ENCODE measurements at places on chromosomes 4 and X.

- no peak for DNase-seq
These were observed 205.2 kb downstream of the SOWAHB start for GRCh38 chr4:76692761-76693160.

- no peak for DNase-seq
These were observed 514.7 kb upstream of the SPANXN1 start for GRCh38 chrX:144732588-144732987.

- DNase-seq, result no peak
These were observed 590.9 kb upstream of the GNPDA2 start for GRCh38 chr4:45317276-45317675.

- DNase-seq, result no peak
These were observed 25.1 kb downstream of the XIAP start for GRCh38 chrX:123884809-123885408.

GRCh38 chr4:153661215-153661822, 22.8 kb upstream of the TLR2 start:
- DNase-seq, result no peak

DNA sequence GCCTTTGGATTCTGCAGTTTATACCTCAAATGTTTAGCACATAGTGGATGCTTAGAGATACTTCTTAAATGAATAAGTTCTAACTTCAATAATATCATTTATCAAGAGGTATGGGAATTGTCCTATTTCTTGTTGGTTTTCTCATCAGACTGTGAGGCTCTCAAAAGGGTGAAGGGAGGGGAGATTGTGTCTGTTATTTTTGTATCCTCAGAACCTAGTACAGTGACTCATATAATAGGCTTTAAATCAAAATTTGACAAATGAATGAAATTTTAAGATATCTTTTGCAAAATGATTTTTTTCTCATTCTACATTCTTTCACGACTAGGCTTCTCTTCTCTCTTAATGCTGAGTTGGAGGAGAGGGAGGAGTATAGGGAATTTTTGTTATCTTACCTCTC, 89.5 kb downstream of the KDR start:
- DNase-seq, result no peak

- no peak for DNase-seq
These were observed 80.0 kb downstream of the FAT1 start for GRCh38 chr4:186643501-186644310.

DNA sequence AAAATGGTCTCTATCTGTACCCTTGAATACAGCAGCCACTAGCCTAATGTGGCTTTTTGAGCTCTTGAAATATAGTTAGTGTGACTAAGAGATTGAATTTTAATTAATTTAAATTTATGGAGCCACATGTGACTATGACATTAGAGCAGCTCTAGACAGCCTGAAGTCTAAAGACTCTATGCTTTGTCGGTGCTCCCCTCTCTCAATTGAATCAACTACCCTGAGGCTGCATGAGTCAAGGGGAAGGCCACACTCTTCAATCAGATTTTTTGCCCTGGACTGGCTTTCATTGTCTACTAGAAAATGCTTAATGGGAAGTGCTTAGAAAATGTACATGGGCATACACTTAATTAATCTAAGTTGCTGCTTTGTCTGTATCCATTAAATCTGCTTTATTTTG, 11.7 kb downstream of the TLR7 start:
- DNase-seq, result no peak

DNA sequence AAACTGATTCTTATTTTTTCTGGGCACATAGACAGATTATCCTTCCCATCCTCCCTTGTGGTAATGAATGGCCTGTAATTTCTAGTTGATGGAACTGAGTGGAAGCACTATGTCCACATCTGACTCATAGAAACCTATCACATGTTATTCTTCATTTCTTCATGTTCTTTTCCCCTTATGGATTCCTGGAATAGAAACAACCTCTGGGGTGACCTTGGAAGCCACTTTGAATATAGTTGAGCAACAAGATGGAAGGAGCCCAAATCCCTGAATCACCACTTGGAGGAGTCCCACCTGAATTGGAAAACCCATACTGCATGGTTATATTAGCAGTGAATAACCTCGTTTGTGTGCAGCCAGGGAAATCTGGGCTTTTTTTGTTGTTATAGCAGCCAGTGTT, 137.8 kb downstream of the MID1IP1 start:
- no peak for DNase-seq

GRCh38 chr4:37623125-37623524, 63.1 kb downstream of the RELL1 start:
- DNase-seq, result no peak

GRCh38 chr4:85455942-85456341, 19.0 kb upstream of the ARHGAP24 start:
- DNase-seq, result no peak

DNA sequence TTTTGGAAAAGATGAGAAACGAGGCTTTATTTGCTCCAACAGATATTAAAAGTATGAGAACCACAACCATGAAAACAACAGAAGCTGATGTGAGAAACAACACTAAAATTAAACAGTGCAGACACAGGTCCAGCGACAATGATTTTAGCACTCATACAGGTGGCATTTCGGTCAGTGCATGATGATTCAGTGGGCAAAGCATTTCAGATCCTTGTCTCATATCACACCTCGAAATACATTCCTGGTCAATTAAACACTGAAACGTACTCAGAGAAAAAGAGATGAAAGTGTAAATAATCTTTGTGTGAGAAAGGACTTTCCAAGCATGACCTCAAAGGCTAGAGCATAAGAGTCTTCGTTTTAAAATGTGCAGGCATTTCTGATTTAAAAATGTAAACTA, 85.2 kb downstream of the ACOX3 start:
- no peak for DNase-seq

DNA sequence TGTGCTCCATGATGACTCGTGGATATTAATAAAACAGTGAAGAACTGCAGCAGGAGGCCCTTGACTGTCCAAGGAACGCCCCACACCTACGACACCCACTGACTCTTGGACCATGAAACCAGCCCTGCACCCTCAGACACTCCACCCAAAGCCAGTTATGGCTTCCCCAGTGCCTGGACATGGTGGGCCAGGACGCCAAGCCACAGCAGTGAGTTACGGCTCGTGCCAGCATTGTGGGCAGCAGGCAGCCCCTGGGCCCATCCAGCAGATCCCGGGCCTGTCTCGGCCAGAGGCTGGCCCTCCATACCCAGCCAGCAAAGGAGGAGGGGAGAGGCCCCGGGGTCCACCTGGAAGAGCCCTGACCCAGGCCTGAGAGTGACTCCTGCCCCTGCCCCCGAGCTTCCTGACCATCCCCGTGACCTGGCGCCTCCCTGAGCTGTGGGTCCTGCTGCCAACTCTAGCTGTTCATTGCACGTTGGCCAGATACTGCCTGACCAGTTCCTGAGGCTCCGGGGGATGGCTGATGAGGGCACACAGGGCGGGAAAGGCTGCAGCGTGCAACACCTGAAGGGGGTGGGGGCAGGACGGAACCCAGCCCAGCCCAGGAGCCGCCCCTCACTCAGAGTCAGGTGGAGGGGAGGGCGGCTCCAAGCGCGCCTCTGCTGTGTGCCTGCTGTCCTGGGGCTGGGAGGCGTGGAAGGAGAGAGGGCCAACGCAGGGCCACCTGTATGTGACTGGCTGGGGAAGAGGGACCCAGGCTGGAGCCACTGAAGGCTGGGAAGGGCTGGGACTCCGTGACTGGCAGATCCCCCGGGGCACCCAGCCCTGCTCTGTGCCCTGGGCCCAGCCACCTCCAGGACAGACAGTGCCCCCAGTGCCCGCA, 739 bp downstream of the SLC49A3 start:
- no peak for DNase-seq

DNA sequence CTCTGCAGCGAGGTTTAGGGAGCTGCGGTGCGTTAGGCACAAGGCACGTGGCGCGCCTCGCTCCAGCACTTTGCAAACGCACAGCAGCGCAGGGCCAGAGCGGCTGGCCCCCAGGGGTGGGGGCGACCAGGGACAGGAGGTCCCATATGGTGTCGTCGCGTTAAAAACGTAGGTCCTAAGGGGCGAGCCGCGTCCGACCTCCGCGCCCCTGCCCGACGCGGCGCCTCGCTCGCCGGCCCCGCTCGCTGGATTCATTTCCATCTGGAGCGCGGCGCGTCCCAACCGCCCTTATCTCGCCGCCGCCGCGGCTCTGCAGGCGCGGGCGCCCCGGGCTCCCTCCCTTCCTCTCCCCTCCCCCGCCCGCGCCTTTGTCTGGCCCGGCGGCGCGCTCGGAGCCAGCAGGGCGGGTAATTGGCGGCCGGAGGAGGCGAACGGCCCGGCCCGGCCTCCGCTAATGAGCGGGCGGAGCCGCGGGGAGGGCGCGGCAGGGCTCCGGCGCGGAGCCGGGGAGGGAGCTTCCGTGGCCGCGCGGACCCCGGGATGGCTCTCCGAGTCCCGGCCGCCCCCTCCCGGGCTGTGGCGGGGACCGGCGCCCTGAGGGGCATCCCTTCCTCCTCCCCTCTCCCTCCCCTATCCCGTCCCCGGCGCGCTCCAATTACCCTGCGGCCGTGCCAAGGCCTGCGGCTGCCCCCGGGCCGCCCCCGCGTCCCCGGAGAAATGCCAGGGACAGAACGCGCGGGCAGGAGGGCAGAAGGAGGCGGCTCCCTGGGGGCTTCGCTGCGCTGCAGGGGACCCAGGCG, 409.0 kb downstream of the BCOR start:
- DNase-seq, result peak; percentile 4

- DNase-seq, result no peak
These were observed 15.5 kb downstream of the FMR1 start for GRCh38 chrX:147927256-147927655.

DNA sequence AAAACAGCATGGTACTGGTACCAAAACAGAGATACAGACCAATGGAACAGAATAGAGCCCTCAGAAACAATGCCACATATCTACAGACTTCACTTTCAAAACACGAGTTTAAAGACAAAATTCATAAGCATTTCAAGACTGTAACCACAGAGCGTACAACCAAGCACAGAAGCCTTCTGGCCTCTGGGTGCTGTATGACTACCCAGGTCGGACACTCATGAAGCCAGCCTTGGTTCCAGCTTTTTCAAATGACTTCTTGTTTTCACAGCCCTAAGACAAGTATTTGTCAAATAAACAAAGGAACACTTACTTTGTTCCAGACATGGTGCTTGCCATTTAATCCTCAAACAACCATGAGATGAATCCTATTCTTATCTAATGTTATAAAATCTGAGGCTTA, 536.1 kb upstream of the NR3C2 start:
- no peak for DNase-seq

DNA sequence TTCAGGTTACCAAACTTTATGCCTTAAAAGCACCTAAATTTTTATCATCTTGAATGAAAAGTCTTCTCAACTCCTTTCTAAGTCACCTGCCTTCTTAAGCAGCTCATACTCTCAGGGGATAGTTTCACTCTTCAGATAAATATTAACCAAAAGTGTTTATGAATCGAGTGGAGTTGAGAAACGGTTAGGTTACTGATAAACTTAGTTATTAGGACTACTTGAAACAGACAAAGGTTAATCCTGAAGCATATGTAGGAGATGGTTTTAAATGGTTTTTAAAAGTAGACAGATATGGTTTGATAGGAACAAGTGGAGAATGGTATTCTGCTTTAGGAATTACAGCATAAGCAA, 32.8 kb downstream of the CLDN22 start:
- DNase-seq, result no peak

GRCh38 chrX:153968754-153969124, 2.9 kb downstream of the HCFC1 start:
- no peak for DNase-seq

DNA sequence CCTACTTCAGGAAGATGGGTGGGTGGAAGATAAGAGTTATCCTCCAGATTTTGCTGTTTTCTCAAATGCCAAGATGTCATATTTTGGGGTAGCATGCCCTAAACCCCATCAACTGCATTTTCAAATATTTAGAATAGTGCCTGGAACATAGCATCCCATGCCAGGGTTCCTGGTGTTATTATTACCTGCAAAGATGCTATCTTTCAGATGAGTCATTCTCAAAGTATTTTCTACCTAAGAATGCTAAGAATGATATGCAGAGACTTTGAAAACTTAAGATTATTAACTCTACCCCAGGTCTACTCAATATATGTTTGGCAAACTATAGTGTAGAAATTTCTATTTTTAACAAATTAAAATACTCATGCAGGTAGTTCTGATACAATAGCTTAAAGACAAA, 934.3 kb upstream of the SLIT2 start:
- DNase-seq, result no peak

DNA sequence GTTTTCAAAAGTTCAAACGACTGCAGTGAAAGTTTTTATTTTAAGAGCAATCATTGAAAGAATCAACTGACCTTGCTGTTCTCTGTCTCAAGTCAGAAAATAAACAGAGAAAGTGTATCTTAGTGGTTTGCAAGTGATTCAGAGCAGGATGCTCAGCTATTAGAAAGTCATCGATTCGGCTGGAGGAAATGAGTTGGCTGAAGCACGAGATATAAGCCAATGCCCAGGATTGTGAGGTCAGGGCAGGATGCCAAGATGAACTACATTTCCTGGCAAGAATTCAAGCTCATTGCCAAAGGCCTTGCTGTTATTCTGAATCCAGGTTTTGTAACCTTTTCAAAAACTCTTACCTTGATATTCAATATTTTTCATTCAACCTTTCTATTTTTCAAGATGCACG, 541.4 kb upstream of the BOD1L1 start:
- no peak for DNase-seq

- no peak for DNase-seq
These were observed 154.6 kb upstream of the FAT1 start for GRCh38 chr4:186878203-186878776.

DNA sequence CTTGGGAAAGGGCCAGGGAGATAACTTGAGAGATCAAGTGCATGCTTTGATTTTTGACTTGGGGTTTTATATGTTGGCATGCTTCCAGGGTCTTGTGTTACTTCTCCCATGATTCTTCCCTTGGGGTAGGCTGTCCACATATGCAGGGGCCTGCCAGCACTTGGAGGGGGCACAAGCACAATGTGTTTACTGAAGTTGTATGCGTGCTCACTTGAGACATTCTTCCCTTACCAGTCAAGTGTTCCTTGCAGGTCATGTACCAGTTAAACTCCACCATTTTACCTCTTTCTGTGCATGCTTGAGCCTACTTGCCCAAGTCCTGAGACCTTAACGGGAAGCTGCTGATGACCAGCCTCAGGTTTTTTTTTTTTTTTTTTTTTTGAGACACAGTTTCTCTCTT, 1880.5 kb downstream of the ARAP2 start:
- no peak for DNase-seq

GRCh38 chr4:185381288-185382196, 14.2 kb downstream of the LRP2BP start:
- DNase-seq, result no peak

DNA sequence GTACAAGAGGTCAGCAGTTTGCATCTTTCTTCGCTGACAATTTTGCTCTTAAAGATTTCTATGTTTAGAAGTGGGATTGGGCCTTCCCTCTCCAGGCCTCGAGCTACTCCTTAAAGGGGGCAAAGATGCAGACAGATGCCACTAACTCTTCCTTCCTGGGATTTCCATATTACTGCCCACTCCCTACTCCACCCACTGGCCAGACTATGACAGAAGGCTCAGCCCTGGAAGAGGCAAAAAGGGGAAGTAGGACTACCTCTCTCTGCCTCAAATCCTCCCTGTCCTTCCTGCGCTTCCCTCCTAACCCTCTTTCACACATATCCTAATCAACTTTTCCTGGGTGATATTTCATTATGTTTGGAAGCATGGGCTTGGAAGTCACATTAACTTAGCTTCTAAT, 58.3 kb downstream of the EVC2 start:
- no peak for DNase-seq

GRCh38 chr4:94889946-94890345, 132.2 kb downstream of the BMPR1B start:
- no peak for DNase-seq

GRCh38 chr4:139530833-139531427, 25.1 kb downstream of the SETD7 start:
- no peak for DNase-seq
